ENCODE measurements at places on chromosomes 3 and 15.

- no peak for DNase-seq
These were observed 567 bp downstream of the TICRR start for GRCh38 chr15:89575656-89576416.

GRCh38 chr3:149375501-149376196 is 1.8 kb downstream of the TM4SF1 start:
- DNase-seq, result no peak

- DNase-seq, result no peak
These were observed 5.1 kb upstream of the DNAH1 start for GRCh38 chr3:52310861-52311575.

DNA sequence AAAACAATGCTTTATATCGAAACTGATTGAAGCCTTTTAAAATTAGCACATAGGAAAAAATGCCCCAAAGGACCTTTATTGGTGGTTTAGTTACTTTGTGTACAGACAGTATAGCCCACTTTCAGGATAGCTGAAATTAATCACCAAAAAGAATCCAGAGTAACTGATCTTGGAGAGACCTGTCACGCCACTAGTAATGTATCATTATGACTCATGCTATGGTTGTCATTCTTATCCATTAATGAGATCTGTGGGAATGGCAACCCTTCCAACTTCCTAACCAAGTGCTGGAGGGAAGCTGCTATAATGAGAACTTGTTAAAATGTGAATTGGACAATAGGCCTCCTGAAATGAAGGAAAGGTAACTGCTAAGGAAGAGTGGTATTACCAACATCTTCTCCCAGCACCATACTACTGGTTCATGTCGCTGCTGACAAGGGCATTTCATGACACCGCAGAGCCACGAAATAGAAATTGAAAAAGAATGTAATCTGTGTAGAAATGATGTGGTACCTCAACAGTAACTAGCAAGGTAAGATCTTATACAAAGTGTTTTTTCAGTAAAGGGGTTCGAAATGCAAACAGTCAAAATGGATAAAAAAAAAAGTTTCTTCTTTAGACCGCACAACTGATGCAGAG is 7.1 kb upstream of the EMC4 start:
- DNase-seq, result no peak
